Endodermal cell (in vitro differentiated cells): ENCODE measurements at places on chromosomes 2 and 18. TPM values are rescaled to one million over a fixed set of nuclear protein-coding genes. Genes with fewer than 3 reads are reported as not detected.

- H3K4me1 ChIP-seq, result no peaks in the 10 kb centered on the region
- H3K4me3 ChIP-seq, result no peak overlapping the region
- no peaks in the 10 kb centered on the region for H3K27me3 ChIP-seq
- no peak overlapping the region for H3K27ac ChIP-seq
Observed at GRCh38 chr2:113707106-113707505, 49.3 kb downstream of the SLC35F5 start.

SCN3A gene
- 0.06 to 0.24 TPM in 2 of 3 replicates, not detected in the other for total RNA-seq

SPR gene
- 6.5 to 13.7 TPM (median 12.3 TPM) in 3 replicates for total RNA-seq

SNED1 gene
- total RNA-seq, result 0.49 to 0.82 TPM (median 0.66 TPM) in 3 replicates
